ENCODE measurements at places on chromosomes 4 and X.

DNA sequence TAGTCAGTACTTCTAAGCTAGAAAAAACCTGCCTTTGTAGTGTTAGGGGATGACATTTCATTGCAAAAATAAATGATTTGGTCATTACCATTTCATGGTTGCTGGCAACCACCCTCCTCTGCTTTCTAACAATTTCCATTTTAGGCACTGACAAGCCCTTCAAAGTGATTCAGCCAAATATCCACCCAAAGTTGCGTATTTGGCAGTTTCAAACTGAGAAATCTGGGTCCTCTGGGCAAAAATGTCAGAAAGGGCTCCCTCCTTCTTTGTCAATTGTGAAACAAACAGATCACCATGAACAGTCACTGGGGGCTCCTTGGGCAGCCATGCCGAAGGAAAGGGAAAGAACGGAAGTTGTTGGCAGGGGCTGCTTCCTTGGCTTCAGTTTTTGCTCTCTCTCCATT lies 33.0 kb downstream of the PLAC1 start:
- no peak for DNase-seq

- no peak for DNase-seq
Observed at GRCh38 chr4:5700459-5700858, 7.9 kb downstream of the EVC2 start.

- DNase-seq = peak; percentile 70
Observed at GRCh38 chrX:39854772-39855747, 242.7 kb downstream of the BCOR start.

- no peak for DNase-seq
Observed at GRCh38 chr4:82905205-82905604, 4.7 kb downstream of the THAP9 start.

DNA sequence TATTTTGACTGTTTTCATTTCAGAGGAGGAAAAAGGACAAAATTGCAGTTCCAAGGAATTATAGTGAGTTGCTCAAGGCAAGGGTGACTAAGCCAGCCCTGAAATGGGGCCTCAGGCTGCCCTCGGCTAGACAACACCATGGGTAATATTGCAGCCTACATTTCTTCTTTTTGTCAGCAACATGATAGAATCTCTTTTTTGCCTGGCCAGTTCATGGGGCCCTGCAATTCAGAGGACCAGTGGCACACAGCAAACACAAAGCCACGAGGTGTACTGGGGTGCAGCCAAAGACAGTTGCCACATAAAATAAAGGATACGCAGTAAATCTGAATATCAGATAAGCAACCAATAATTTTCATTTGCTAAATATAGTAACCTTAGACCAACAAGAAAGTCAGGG lies 41.8 kb downstream of the RBM47 start:
- DNase-seq = no peak

GRCh38 chrX:70033348-70034051 lies 16.2 kb downstream of the AWAT2 start:
- DNase-seq = no peak

- no peak for DNase-seq
Observed at GRCh38 chrX:73922856-73923455, 360.0 kb downstream of the CHIC1 start.

- no peak for DNase-seq
Observed at GRCh38 chrX:20067709-20068561, 48.8 kb downstream of the MAP7D2 start.

- no peak for DNase-seq
Observed at GRCh38 chr4:153790500-153790865, 1.6 kb upstream of the SFRP2 start.

GRCh38 chrX:142299406-142299805 lies 94.3 kb upstream of the MAGEC2 start:
- no peak for DNase-seq

DNA sequence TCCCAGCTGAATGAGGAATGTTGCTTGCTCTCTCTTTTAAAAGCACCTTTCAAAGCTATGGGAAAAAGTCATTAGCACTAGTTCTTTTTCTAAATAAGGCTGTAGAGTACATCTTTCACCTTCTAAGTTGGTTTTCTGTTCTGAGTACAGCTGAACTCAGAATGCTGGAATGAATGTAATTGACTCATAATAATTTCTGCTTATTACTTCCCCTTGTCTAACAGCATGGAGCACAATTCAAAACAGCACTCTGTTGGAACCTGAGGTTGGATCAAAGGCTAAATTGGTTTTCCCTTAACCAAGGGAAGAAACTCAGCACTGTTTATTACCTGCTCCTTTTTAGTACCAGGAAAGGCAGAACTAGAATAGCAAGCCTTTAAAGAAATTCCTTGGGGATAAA lies 33.5 kb upstream of the CYP2U1 start:
- no peak for DNase-seq

DNA sequence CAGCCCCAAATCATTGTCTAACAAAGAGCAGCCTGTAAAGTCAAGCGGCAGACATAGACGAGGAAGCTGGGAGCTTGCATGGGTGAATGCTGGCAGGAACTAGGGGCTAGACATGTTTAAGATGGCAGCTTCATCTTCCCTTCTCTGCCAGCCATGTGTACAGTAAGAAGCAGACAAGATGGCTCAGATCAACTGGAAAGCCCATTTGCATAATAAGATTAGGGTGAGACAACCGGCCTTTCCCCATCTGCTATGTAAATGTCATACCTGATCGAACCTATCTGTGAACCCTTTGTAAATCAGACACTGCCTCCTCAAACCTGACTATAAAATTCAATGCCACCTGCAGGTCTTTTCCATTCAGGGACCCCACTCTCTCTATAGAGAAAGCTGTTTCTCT lies 22.8 kb upstream of the HADH start:
- DNase-seq = no peak

GRCh38 chr4:86935566-86935852 lies 698 bp downstream of the AFF1 start:
- DNase-seq = no peak

GRCh38 chr4:84493092-84493850 lies 5.8 kb downstream of the NKX6-1 start:
- DNase-seq = no peak

DNA sequence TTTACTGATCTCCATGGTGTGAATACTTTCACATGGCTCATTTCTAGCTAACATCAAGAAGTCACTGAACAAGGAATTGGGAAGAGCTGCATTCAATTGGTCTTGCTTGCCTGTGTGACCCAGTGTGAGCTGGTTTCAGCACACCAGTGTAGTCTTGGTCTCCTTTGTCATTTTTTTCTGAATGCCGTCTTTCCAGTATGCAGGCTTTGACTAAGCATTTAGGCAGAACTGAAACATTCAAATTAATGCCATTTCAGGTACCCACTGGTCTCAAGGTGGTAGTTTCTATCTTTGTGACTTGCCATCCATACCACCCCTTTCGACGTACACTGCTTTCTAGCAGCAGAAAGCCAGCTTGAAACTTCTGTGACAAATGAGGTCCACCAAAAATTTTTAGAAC lies 550.5 kb upstream of the BOD1L1 start:
- DNase-seq = no peak

DNA sequence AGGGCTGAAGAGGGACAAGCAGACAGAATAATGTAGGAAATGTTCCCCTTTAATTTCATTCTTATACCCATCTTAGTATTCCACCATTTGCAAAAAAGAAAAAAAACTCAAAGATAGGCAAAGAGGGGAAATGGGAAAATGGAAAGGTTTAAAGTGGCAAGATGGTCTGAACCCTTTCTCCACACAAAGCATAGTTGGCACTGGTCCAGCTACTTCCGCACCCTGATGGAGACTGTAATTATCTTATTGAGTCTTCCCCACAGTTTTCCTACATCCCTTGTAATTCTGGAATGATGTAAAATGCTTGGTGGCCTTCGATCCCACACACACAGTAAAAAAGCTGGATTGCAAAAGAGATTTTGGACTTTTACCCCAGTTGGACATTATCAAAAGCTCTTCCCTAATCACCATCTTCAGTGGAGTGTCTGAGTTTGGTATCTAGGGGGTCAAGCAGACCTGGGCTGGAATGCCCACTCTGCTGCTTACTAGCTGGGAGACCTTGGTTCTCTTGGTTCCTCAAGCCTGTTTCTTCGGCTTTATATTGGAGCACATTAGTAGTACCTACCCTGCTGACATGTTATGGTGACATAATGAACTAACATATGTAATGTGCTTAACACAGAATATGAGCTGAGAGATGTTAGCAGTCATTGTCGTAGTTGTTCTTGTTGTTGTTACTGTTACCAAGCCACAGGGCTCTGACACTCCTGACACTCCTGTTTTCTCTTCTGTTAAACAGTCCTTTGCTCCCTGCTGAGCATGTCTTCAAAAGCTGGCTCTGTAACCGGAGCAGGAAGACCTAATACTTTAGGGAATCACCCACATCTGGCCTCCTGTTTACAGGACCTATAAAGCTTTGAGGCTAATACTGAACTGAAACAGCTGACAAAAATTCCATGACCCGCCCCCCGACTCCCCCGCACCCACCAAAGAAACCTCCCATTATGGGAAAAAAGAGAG lies 4.7 kb downstream of the SRPX2 start:
- DNase-seq = no peak

DNA sequence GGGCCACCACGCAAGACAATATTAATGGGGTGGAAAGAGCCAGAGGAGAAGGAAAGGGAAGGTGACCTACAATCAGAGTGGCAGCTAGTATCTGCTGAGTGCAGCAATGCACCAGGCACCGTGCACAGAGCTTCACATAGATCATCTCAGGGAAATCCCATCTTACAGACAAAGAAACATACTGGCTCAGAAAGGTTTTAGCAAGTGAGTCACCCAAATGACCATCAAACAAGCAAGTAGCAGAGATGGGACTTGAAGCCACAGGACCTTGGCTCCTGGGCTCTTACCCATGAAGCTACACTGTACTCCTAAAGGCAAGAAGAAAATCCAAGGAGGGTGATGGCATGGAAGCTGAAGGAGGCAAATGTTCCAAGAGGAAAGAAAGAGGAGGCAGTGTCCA lies 6.8 kb downstream of the ANXA5 start:
- no peak for DNase-seq

DNA sequence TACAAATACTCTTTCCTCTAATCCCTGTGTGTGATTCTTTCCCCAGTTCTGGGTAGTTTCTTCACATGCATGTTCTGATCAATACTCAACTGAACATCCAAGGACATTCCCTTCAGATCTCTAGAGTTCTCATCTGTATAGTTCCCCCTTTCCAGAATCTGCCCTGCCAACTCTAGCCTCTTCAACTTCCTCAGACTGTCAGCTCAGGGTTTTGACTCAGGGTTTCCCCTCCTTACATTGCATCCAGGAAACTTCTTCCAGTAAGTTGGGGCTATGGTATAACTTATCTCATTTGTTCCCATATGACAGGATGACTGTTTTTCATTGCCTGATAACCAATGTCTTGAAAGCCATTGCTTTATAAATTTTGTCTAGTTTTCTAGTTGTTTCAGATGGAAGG lies 14.2 kb upstream of the ANKRD17 start:
- no peak for DNase-seq

- DNase-seq = no peak
Observed at GRCh38 chr4:106315476-106315967, 487 bp downstream of the TBCK start.

GRCh38 chrX:27242581-27242980 lies 220.6 kb downstream of the PPP4R3C start:
- no peak for DNase-seq

DNA sequence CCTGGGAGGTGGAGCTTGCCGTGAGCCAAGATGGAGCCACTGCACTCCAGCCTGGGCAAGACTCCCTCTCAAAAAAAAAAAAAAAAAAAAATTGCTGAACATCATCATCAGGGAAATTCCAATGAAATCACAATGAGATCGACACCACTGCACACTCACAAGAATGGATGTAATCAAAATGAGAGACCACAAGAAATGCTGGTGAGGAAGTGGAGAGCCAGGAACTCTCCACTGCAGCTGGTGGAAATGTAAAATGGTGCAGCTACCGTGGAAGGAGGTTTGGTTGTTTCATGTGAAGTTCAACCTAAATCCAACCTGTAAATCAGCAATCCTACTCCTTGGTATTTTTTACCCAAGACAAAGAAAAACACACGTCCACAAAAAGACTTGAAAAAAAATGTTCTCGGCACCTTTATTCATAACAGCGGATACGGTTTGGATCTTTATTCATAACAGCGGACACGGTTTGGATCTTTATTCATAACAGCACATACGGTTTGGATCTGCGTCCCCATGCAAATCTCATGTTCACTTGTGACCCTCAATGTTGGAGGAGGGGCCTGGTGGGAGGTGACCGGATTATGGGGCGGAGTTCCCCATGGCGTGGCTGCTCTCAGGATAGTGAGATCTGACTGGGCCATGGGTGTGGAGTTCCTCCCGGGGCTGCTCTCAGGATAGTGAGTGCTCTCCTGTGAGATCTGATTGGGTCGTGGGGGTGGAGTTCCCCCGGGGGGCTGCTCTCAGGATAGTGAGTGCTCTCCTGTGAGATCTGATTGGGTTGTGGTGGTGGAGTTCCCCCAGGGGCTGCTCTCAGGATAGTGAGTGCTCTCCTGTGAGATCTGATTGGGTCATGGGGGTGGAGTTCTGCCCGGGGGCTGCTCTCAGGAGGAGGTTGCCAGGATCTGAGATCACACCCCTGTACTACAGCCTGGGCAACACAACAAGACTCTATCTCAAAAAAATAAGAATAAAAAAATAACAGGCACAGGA lies 7.7 kb downstream of the GAK start:
- no peak for DNase-seq

DNA sequence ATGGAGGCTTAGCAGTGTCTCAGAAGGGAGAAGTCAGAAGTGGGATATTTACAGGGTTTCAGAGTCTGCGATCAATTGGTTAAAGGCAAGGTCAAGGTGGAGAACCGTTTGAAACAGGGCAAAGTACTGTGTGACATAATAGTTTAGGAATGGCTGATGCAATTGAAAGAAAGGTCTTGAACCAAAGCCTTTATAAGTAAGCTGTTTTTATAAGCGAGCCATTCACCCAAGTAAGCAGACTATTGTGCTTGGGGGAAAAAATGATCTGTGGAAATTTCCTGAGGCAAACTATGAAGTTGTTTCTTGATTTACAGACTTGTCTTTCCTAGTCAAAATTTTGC lies 327.3 kb downstream of the CAMK2D start:
- DNase-seq = no peak

- DNase-seq = no peak
Observed at GRCh38 chrX:12405306-12405705, 267.0 kb downstream of the FRMPD4 start.

GRCh38 chr4:95255396-95256107 lies 293.2 kb downstream of the UNC5C start:
- DNase-seq = no peak

DNA sequence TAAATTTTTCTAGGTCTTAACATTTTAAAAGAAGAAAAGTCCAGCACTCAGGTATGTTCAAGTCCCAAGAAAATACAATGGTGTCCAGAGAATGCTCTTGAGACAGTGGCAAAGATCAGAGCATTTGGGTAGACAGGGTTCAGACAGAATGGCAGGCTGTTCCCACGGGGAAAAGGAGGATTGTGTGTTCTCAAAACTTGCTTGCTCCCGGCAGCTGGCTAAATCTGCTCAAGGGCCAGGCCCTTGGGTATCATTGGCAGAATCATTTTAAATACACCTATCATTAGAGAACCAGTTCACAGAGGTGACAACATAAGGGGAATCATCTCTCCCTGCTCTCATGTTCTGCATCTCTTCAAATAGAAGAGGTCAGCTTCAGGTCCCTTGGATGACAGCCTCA lies 456.3 kb downstream of the DTHD1 start:
- no peak for DNase-seq

- DNase-seq = no peak
Observed at GRCh38 chr4:175542786-175543185, 269.3 kb downstream of the GPM6A start.

GRCh38 chr4:167102475-167102874 lies 131.8 kb downstream of the SPOCK3 start:
- no peak for DNase-seq
